GM12878 (cell line): ENCODE measurements at places on chromosomes 13 and 19. TPM values are rescaled to one million over a fixed set of nuclear protein-coding genes. Genes with fewer than 3 reads are reported as not detected.

DNA sequence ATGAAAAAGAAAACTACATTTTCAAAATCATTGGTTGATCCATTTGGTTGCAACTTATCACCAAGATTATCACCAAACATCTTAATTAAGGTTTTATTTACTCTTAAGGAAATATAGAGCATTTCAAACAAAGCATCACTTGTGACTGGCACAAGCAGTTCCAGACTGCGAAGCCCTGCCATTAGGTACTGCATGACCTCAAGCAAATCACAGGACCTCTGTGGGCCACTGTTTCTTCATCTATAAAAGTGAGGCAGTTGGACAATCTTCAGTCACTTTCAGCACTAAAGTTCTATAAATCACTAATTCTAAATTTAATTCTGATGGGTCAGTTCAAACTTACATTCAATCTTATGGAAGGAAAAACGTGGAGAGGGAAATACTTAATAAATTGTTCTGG lies 2.0 kb downstream of the ELF1 start:
- H3K36me3 ChIP-seq = no peaks in the 10 kb centered on the region
- peak overlapping the region; percentile 100 for H3K27ac ChIP-seq
- H3K4me1 ChIP-seq = peaks cover 11% of the 10 kb centered on the region
- no peaks in the 10 kb centered on the region for H3K27me3 ChIP-seq
- no peak for DNase-seq
- peak overlapping the region; percentile 90 for H3K4me3 ChIP-seq

DNA sequence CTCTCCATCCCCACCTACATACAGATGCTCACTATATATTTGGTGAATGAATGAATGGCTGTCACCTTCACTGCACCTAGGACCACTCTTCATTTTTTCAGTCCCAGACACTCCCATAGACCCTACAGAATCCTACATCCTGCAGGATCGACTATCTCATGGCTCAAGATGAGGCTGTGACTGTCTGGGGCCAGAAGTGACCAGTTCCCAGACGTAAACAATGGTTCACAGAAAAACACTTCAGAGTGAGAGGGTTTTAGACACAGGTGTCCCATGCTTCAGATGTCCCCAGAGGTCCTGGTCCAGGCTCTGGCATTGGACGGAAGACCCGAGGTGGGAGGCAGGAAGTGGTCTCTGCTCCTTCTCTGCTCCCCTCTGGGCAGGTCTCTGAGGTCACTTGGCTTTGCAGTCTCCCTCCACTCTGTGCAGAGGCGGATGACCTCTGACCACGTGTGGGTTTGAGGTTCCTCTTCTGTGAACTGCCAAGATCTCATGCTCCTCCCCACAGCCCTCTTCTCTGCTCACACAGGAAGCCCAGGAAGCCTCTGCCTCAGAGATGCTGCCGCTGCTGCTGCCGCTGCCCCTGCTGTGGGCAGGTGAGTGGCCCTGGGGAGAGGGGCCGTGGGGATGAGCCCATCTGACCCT lies 24.9 kb downstream of the SIGLEC7 start:
- 0 out of 2 replicates have a peak, but pooled peaks cover 2% of the 10 kb centered on the region for H3K27me3 ChIP-seq
- H3K4me1 ChIP-seq = peaks cover 16% of the 10 kb centered on the region
- H3K4me3 ChIP-seq = no peak overlapping the region
- H3K27ac ChIP-seq = no peak overlapping the region

GRCh38 chr19:30256496-30256850 lies 115.7 kb upstream of the ZNF536 start:
- H3K27ac ChIP-seq = no peak overlapping the region
- no peaks in the 10 kb centered on the region for H3K4me1 ChIP-seq
- no peaks in the 10 kb centered on the region for H3K36me3 ChIP-seq
- DNase-seq = no peak
- H3K4me3 ChIP-seq = no peak overlapping the region

DNA sequence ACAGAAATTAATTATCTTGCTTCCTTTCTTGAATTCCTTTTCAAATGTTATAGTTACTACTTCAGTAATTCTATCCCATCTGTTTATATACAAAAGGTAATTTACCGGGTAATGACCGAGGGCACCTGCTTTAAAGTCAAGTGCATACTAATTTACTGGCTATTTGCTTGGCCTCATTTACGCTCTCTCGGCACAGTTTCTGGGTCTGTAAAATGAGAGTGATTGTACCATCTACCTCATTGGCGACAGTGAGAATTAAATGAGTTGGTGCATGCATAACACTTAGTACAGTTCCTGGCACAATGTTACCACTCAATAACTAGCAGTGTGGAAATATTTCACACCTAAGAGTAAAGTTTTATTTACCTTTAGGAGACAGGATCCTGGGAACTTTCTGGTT lies 111.6 kb downstream of the GGACT start:
- no peak overlapping the region for H3K27ac ChIP-seq
- H3K27me3 ChIP-seq = no peaks in the 10 kb centered on the region
- no peaks in the 10 kb centered on the region for H3K36me3 ChIP-seq
- no peak overlapping the region for H3K4me3 ChIP-seq
- no peak for DNase-seq
- no peaks in the 10 kb centered on the region for H3K4me1 ChIP-seq

DNA sequence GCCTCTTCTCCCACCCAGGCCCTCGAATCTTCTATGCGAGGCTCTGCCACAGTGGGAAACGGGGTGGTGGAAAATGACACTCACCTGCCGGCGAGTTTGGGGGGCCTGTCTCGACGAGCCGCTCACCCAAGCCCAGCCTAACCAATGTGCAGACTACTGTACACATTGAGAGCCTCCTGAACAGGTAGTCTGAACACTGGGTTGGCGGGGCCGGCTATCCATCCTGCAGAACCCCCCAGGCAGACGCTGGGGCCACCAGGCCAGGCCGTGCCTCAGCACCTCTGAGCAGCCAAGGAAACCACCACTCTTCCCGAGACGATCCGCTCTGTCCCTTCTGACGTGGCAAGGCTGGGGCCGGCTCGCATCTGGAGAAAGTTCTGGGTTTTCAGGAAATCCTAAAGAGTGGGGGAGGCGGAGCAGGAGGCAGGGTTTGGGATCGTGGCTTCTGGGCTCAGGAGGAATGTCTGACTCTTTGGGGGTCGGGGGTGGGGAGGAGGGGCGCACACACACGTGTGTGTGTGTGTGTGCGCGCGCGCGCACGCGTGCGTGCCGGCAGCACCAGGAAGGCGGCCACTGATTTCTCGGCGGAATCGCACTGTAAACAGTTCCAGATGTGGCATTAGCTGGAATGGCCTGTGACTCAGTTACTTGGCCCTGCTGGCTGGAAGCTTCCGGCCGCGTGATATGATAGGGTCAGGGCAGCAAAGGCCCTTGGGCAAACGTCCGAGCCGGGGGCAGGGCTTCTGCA lies 18.5 kb downstream of the TMED1 start:
- no peaks in the 10 kb centered on the region for H3K4me1 ChIP-seq
- no peak overlapping the region for H3K27ac ChIP-seq
- no peak for DNase-seq
- peaks cover 9% of the 10 kb centered on the region for H3K36me3 ChIP-seq
- H3K27me3 ChIP-seq = no peaks in the 10 kb centered on the region

DNA sequence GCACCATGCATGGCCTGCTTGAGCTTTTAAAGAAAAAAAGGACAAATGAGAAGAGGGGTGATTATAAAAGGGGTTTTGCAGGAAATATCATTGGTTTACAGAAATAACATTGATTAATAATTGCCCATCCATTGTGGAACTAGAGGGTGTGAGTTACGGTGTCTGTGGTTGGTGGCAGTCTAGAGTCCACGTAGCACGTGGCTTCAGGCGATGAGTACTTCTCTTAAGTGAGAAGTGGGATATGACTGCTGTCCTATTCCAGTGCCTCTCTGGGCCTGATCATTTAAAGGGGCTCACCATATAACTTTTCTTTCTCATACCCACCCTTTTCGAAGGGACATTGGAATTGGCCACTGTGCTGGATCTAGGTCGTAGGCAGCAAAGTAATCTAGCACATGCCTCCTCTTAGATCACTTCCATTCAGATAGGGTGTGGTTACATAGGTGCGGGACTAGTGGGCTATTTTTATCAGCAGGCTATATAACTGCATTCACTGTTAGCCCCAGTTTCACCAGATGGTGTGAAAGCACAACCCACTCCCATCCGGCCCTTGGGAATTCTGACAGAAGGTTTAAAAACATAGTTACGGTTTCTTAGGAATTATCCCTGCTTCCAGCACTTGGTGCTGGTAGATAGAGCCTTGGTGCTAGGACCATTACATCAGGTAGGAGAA lies 19.9 kb downstream of the PPP5C start:
- no peak for DNase-seq
- no peaks in the 10 kb centered on the region for H3K27me3 ChIP-seq
- peaks cover 6% of the 10 kb centered on the region for H3K4me1 ChIP-seq
- no peak overlapping the region for H3K4me3 ChIP-seq

Gene HSPB6
- 0.51 and 1.6 TPM in 2 replicates for total RNA-seq

GRCh38 chr19:53519446-53519845 lies 18.5 kb upstream of the ZNF331 start:
- no peak for DNase-seq
- H3K27me3 ChIP-seq = no peaks in the 10 kb centered on the region
- peaks cover 4% of the 10 kb centered on the region; the same call in 1 of the 2 replicates for H3K4me1 ChIP-seq
- H3K4me3 ChIP-seq = no peak overlapping the region
- H3K27ac ChIP-seq = no peak overlapping the region

DNA sequence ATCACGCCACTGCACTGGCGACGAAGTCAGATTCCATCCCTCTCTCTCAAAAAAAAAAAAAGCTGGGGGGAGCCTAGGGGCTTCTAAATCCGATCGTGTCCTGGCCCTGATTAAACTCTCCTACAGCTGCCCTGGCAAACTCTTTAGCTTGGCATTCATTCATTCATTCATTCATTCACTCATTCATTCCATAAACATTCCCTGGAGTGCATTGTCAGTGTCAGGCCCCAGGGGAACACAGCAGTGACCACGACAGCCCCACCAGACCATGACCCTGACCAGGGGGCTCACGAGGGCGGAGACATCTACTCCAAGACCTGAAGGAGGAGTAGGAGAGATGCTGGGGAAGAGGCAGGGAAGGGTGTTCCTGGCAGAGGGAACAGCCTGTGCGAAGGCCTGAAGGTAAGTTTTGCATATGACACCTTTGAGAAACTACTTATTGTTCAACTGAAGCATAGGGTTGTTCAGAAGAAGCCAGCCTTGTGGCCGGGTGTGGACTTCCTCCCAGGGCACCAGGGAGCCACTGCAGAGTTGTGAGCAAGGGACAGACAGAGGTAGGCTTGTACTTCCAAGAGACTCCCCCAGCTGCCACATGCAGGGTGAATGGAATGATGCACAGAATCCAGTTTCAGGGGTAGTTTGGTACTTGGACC lies 24.5 kb downstream of the CEACAM16 start:
- no peak overlapping the region; the same call in 1 of the 2 replicates for H3K27ac ChIP-seq
- DNase-seq = no peak
- H3K36me3 ChIP-seq = no peaks in the 10 kb centered on the region
- no peak overlapping the region for H3K4me3 ChIP-seq

DNA sequence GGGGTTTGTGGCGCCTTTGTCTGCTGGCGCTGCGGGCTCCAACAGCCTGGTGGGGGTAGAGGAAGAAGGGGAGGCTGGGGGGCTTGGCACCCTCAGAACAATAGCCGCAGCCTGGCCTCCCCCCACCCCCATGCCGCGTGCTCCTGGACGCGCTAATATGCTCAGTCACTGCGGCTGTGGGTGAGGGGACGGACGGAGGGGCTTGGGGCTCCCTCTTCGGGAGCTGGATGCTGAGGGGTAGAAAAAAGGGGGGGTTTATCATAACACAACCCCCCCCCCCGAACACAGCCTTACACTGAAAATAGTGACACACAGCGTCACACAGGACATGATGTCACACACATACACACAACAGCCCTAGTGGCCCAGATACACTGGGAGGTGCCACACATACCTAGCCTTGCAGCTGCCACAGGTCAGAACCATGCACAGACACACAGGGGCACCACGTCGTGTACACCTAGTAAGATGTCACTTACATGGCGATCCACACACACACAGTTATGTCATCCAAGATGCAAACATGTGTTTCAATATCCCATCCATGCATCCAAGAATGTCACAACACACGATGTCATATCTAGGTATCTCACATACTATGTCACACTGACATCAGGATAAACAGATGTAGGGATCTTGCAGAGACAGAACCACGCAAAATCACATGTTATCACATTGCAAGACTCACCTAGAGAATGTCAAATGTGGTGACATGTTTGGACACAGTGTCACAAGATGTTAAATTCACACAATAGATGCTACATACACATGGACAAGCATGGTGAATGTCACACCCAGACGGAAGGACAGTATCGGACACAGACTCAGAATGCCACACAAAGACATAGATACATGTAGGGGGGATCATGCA lies 806 bp downstream of the MAST1 start:
- no peak overlapping the region for H3K4me3 ChIP-seq
- DNase-seq = no peak
- H3K27ac ChIP-seq = no peak overlapping the region

- H3K36me3 ChIP-seq = peaks cover 7% of the 10 kb centered on the region; the same call in 1 of the 2 replicates
- H3K4me1 ChIP-seq = peaks cover 29% of the 10 kb centered on the region
- peak overlapping the region; percentile 91 for H3K27ac ChIP-seq
- no peaks in the 10 kb centered on the region for H3K27me3 ChIP-seq
- peak; percentile 77 for DNase-seq
These were observed 4.8 kb downstream of the PPP6R1 start for GRCh38 chr19:55253842-55254624.

- H3K27me3 ChIP-seq = no peaks in the 10 kb centered on the region
- no peak overlapping the region for H3K4me3 ChIP-seq
- no peaks in the 10 kb centered on the region for H3K36me3 ChIP-seq
- no peak for DNase-seq
- no peak overlapping the region for H3K27ac ChIP-seq
These were observed 153.9 kb downstream of the TEX29 start for GRCh38 chr13:111474136-111475002.

DNA sequence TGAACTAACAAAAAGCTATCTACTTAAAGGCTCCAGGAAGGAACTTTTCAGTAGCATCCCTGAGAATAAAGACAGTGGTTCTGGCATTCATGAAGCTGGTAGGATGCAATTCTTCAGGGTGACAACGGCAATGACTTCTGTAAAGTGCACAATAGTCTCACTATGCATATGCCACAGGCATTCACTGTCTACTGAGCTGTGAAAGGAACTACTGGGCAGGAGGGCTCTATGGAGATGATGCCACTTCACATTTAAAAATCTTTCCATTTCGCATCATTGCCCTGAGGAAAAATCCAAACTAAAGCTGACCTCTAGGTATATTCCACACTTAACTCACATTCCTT lies 2020.6 kb upstream of the PCDH20 start:
- DNase-seq = no peak
- no peaks in the 10 kb centered on the region for H3K4me1 ChIP-seq
- H3K4me3 ChIP-seq = no peak overlapping the region
- no peaks in the 10 kb centered on the region for H3K27me3 ChIP-seq
- no peaks in the 10 kb centered on the region for H3K36me3 ChIP-seq
